ENCODE measurements at places on chromosomes 12 and 14.
A peak's percentile ranks its signal among the peaks of the same experiment; 100 is the strongest.

- DNase-seq: no peak
Observed at GRCh38 chr14:92952481-92953298, 29.7 kb downstream of the CHGA start.

- no peak for DNase-seq
Observed at GRCh38 chr12:42587601-42588523, 1.7 kb downstream of the PRICKLE1 start.

- DNase-seq: no peak
Observed at GRCh38 chr12:94988471-94988870, 15.0 kb downstream of the NDUFA12 start.

DNA sequence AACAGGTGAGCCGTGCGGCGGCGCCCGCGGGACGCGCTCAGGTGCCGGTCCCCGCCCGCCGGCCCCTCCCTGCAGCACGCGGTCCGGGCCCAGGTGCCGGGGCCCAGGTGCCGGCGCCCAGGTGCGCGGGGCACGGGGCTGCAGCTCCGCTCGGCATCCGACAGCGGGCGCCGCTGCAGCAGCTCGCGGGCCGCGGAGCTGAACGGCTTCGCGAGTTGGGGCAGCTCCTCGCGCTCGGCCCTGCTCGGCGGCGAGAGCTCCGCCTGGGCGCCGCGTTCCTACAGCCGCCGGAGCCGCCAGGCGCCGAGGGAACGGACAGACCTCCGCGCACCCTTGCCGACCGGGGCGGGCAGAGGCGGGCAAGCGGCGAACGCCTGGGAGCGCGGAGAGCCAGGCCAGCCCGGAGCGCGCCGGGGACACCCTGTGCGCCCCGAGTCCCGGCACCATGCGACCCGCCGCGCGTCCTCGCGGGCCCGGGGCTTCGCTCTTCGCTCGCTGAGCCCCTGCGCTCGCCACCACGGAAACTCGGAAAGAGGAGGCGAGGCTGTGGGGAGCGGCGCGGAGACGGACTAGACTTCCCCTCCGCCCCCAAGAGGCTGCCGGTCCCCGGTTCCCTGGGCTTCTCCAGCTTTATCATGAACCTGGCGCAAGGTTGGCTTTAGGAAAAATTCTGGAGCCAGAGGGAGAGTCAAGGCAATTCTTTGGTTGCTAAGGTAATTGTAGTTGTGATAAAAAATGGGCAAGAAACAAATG lies at the start of gene RGS6:
RGS6 (plus strand) TSS at position 201 of the 753 bp plus-strand sequence.
- DNase-seq: peak; percentile 41

Measured in activated T-cell treated with anti-CD3 and anti-CD28 coated beads for 48 hours (primary cell).